ENCODE measurements at places on chromosomes 3 and 15.

- DNase-seq: no peak
Observed at GRCh38 chr15:41495736-41496599, 2.3 kb downstream of the ITPKA start.

DNA sequence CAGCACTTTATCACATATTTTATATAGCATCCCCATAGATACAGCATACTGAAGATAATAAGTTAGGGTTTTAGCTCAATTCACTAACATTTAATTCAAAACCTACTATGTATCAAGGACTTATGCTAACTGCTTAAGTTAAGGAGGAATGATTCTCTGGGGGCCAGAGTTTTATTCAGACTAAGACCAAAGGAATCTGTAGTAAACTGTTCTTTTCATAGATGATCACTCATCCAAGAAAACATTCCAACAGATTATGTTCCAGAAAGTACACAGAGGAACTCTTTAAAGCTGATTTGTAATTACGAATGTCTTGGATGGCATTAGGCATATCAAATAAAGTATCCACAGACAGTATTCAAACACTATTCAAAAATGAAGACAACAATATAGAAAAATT lies 226.4 kb downstream of the SCAPER start:
- no peak for DNase-seq

DNA sequence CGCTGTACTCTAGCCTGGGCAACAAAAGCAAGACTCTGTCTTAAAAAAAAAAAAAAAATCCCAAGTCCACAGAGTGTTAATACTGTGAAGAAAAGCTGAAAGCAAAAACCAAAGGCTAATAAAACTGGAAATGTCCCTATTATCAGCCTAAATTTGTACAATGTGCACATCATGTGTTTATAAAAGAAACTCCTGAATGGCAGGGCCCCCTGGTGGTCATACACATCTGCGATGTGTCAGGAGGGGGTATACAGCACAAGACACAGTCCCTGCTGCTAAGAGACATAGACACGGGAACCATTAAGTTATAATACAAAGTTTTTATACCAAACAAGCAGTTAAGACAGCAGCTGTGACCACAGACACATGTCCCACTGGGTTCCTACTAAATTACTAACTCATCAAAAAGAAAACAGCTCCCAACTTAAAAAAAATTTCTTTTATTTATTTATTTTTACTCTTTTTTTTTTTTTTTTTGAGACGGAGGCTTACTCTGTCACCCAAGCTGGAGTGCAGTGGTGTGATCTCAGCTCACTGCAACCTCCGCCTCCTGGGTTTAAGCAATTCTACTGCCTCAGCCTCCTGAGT lies 31.0 kb downstream of the IDH2 start:
- DNase-seq: peak; percentile 67

DNA sequence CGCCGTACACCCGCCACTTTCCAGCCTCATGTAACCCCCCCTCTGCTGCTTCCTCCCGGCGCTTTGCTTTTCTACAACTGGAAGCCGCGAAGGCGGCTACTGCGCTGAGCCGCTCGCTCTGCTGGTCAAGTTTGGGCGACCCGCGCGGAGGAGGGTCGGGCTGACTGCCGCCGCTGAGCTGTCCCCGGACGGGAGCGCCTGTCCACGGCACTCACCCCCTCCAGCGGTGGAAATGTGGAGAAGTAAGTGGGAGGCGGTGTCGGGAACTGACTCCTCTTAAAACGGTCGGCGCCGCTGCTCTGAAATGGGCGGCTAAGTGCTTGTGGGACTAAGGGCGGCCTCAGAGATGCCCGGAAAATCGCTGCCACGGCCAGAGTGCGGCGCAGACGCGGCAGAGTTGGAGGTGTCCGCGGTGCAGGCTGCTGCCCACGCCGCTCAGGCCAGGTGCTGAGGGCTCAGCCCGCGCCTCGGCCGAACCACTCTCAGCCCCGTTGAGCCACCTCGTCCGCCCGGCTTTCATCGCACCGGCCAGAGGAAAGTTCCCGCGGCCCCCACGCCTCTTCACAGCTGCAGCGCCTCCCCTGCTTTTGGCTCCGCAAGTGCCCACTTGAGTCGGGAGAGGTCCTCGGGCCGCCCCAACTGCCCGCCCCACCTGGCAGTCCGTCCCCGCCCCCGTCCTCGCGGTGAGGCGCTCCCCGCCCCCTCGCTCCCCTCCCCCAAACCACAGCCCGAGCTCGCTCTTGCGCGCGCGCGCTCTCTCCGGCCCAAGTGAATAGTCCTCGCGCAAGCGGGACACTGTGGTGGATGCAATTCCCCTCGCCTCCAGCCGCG lies at the start of gene EPHA6:
Gene EPHA6, plus strand, starts transcription at position 775 of the 831 bp plus-strand sequence.
- no peak for DNase-seq

DNA sequence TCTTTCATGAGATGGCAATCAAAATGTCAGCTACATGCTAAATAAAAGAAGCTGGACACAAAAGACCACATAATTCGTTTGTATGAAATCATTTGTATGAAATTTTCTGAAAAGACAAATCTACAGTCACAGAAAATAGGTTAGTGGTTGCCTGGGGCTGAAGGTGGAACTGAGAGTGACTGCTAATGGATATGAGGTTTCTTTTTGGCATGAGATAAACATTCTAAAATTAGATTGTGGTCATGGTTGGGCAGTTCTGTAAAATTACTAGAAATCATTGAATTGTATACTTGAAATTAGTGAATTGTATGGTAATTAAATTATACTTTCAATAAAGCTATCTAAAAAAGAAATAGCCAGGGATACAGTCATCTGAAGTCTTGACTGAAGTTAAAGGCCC lies 2.7 kb upstream of the DMXL2 start:
- no peak for DNase-seq

- no peak for DNase-seq
Observed at GRCh38 chr3:115616461-115616860, 6.8 kb upstream of the GAP43 start.

DNA sequence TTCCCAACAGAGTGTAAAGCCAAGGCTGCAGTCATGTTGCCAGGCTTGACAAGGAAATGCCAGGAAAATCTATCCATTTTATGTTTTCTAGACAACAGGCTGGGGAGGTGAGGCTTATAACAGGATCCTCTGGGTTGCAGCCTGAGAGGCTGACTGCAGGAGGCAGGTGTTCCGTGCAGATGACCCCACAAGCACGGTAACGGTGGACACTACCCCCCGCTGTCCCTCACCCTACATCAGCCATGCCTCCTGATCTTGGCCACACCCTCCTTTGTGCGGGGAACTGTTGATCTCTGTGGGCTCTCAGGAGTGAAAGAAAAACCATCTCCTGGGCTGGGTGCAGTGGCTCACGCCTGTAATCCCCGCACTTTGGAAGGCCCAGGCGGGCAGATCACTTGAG lies 68.0 kb upstream of the ADPGK start:
- no peak for DNase-seq

DNA sequence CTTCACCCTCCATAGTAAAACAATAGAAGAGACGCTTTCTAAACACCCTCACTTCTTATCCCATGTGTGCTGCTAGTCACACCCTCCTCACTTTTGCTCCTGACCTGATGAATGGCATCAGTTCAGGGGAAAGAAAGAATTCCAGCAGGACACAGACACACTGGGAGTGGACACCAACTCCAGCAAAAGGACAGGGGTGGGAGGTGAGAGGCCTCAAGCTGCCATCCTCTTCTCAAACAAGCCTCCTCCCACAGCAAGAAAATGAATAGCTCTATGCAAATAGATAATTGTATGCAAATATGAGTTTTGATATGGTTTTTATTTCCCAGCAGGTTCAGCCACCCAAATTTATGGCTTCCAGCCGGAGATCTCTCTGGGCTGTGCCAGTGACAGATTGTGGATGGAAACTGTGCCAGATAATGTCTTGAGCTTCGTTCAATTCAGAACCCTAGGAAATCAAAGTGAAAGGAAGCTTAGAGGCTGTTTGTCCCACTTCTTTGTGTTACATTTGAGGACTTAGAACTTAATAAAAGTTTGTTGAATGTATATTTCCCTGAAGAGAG lies 209.3 kb upstream of the PPP2R3A start:
- no peak for DNase-seq
